ENCODE measurements at places on chromosomes 4 and X.

GRCh38 chr4:152785639-152786615 is 6.2 kb downstream of the ARFIP1 start:
- no peak for DNase-seq

DNA sequence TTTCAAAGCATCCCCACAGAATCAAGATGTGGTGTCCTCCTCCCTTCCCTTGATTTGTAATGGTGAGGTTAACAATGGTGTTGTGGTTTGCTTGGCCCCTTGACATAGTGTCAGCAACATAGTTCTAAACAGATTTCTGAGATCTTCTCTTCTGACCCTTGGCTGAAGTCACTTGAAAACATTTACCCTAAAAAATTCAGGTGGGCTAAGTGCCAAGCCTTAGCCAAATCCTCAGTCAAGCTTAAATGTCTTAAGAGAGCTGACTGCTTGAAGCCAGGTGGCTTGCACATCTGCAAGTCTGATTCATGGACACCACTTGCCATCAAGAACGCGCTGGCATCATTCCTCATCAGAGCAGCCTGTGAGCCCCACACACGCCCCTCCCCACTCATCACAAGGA is 173.2 kb downstream of the MGST2 start:
- DNase-seq, result no peak

DNA sequence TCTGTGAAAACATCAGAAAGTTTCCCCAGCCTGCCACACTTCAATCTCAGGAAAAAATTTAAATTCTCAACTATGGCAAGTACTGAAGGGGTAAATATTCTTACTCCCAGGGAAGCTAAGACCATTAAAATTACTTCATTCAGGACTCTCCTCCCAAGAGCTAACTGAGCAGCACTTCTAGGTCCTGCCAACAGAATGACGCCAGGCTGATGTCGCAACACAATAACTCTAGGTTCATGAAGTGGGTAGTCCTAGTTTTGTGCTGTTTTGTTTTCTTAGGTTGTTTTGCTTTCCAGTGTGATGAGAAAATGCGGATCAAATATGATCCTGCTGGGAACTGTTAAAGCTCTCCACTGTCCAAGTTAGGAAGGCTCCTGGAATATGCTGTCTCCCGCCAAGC is 180.0 kb downstream of the NKX6-1 start:
- no peak for DNase-seq

GRCh38 chrX:51456814-51457213 is 39.6 kb downstream of the NUDT11 start:
- DNase-seq, result no peak

DNA sequence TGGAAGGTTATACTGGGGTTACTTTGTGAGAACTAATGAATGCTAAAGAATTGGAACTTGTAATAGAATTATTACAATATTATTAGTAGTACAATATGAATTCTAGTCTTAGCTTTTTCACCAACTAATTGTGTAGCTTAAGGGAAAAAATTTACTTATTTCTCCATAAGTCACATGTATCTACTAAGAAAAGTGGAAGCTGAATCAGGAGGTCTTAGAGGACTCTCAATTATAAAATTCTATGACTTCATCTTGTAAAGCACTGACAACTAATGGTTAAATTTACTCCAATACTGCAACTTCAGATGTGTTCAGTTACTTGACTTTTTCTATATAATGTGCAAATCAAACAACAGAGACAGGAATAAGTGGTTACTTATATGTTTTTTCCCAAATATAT is 899 bp upstream of the TMPRSS11D start:
- no peak for DNase-seq

- no peak for DNase-seq
Measured at GRCh38 chr4:118849867-118850487, 14.1 kb upstream of the SEC24D start.

DNA sequence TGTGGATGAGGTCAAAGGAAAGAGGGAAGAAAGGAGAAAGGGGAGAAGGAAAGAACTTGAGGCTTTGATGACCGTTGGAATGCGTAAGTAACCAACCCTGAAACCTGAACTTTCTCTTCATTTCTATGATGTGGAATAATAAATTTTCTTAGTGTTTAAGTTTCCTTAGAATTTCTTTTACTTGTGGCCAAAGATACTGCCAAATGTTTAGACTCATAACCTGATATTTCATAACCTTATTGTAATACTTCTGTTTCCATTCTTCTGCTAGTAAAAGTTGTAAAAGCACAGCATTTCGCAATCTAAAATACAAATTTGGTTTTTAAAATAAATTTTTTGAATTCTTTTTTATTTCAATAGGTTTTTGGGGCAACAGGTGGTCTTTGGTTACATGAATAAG is 258.5 kb upstream of the GIMD1 start:
- DNase-seq, result no peak

DNA sequence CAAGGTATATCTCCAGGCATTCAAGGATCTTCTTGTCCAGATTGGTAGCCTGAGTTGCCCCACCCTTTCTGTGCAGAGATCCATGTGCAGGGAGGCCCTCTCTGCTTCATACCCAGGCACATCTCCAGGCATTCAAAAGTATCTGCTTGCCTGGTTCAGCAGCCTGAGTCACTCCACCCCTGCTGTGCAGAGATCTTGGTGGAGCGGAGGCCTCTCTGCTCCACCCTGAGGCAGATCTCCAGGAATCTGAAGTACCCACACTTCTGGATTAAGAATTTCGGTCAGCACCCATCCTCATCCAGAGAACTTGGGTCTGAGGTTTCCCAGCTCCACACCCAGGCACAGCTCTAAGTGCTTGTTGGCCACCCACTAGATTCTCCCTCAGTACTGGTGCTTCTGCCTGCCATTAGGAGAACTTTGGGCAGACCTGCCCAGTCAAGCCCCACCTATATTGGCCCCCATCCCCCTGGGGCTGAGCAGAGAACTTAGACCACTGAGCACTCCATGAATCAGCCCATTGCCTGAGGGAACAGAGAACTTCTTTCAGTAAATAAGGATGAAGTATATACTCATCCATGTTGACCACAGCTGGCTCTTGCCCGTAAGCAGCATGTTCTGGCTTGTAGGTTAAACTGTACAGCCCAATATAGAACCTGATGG is 199.5 kb upstream of the ZCCHC13 start:
- DNase-seq, result no peak

GRCh38 chrX:17803449-17803848 is 57.6 kb downstream of the RAI2 start:
- no peak for DNase-seq

DNA sequence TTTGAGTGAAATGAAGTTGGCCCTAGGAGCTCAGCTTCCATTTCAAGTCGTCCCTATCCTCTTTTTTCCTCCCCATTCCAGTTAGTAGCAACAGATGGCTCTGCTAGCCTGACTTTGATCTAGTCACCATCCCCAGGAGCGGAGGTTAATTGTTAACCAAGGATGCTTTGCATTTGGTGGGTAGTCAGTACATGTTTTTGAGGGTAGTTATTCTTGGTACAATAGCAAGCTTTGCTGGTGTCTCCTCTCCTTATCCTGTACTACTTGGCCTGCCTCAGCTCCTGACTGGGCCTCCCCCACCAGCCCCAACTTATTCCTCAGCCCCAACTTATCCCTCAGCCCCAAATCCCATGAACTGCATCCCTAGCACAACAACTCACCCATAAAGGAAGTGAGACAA is 14.8 kb upstream of the RTL5 start:
- no peak for DNase-seq

- peak; percentile 35 for DNase-seq
Measured at GRCh38 chr4:128386761-128387599, 99.4 kb upstream of the PGRMC2 start.

DNA sequence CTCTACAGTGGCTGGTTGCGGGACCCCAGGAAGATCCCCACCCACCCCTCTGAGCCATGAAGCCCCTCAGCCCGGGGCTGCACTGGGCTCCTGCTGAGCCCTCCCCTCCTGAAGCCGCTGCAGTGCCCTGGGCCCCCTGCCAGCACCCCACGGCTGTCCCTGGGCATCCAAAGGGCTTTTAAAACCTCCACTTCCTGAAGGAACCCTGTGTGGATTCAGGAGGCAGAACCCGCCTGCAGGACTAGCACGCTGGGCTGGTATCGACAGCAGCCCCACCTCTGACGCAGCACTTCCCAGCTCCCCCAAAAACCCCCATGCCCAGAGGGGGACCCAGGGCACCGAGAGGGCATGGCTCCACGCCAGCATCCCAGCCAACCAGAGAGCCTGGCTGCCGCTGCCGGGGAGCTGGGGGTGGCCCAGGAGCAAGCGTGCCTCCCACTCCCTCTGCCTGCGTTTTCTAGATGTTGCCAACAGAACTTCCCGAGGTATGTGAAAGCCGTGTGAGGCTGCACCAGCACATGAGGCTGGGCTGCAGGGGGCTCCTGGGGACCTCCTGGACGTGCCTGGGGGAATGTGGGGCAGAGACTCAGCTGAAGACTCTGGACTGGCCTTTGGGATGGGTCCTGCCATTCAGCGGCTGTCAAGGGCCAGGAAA is 6.3 kb downstream of the MXD4 start:
- no peak for DNase-seq

GRCh38 chr4:64503945-64504675 is 94.9 kb upstream of the TECRL start:
- no peak for DNase-seq
